ENCODE measurements at places on chromosomes 4 and X.

DNA sequence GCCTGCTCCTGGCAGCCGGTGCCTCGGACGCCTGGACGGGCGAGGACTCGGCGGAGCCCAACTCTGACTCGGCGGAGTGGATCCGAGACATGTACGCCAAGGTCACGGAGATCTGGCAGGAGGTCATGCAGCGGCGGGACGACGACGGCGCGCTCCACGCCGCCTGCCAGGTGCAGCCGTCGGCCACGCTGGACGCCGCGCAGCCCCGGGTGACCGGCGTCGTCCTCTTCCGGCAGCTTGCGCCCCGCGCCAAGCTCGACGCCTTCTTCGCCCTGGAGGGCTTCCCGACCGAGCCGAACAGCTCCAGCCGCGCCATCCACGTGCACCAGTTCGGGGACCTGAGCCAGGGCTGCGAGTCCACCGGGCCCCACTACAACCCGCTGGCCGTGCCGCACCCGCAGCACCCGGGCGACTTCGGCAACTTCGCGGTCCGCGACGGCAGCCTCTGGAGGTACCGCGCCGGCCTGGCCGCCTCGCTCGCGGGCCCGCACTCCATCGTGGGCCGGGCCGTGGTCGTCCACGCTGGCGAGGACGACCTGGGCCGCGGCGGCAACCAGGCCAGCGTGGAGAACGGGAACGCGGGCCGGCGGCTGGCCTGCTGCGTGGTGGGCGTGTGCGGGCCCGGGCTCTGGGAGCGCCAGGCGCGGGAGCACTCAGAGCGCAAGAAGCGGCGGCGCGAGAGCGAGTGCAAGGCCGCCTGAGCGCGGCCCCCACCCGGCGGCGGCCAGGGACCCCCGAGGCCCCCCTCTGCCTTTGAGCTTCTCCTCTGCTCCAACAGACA is 4.4 kb downstream of the SOD3 start:
- DNase-seq: no peak

- DNase-seq: no peak
These were observed 108.8 kb upstream of the RASGEF1B start for GRCh38 chr4:81580346-81580993.

GRCh38 chr4:145420595-145421214 is 60.9 kb upstream of the SMAD1 start:
- DNase-seq: no peak

GRCh38 chr4:183201331-183201730 is 102.3 kb downstream of the WWC2 start:
- DNase-seq: no peak

DNA sequence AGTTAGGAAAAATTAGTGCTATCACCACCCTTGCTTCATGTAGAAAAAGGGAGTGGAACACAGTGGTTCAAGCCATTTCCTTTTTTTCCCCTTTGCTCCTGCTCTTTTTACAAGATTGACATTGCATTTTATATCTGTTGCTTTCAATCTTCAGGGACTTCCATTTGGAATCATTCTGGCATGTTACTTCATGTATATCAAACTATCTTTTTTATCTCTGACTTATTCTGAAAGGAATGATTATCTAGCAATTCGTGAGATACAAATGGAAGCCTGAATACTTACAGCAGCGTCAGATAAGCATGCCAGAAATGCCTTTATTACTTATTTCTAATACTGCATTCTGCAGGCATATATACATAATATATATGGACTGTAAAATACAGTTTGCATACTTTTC is 20.4 kb downstream of the ADGRL3 start:
- no peak for DNase-seq

GRCh38 chr4:35325908-35326453 is 918.3 kb downstream of the ARAP2 start:
- DNase-seq: no peak

- DNase-seq: no peak
These were observed 15.1 kb downstream of the MCUB start for GRCh38 chr4:109574931-109575804.
